NCI-H2081 treated with DMSO at 0.1 percent for 48 hours (cell line): ENCODE measurements at places on chromosomes 3 and 15.

DNA sequence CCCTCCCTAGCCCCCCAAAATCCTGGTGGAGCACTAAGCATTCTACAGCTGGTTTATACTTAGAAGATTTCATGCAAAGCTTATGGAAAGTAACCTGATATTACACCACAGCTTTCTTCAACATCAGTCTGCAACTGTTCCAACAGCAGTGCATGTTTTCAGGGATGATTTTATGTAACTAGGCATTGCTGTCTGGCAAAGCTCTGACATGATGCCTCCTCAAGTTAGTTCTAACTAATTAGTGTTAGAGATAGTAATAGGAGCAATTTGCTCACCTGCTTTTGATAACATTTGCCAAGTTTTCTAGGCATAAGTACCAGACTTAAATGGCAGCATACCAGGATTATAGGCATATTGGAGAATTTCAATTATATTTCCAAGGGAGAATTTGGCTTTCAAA lies 330.3 kb upstream of the SGO1 start:
- DNase-seq, result no peak

GRCh38 chr3:196274585-196274984 lies 12.9 kb downstream of the PCYT1A start:
- DNase-seq, result no peak

- no peak for DNase-seq
These were observed 38.8 kb upstream of the MLF1 start for GRCh38 chr3:158532099-158532734.

DNA sequence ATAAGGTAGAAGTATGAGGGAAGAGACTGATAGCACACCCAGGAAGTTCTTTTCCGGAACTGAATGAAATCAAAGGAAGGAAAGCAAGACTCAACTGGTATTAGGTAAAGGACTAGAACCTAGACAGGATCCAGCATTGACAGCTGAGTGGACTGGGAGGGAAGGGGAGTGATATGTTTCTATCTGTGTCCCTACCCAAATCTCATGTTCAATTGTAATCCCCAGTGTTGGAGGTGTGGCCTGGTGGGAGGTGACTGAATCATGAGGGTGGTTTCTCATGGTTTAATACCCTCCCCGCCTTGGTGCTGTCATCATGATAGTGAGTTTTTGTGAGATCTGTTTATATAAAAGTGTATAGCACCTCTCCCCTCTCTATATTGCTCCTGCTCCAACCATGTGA lies 415.9 kb upstream of the KCNMB2 start:
- DNase-seq, result no peak

GRCh38 chr15:69031013-69032001 lies 16.8 kb downstream of the NOX5 start:
- DNase-seq, result no peak

- no peak for DNase-seq
These were observed 83.9 kb downstream of the CD47 start for GRCh38 chr3:108006881-108007331.

DNA sequence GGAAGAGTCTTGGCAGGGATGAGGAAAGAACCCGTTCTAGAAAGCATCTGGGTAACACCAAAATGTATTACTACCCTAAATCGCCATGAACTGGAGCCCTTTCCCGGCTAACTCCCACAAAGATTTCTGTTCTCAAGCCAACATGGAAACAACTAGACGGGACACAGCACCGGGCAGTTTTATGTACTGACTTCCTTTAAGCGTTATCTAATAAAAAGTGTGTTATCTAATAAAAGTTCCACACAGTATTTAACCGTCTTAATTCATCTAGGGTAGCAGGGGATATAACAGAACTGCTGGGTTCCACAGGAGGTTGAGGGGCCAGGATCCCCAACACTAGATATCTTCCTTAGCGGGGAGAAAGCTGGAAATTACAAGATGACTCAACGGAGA lies 347 bp upstream of the C3orf62 start:
- no peak for DNase-seq

DNA sequence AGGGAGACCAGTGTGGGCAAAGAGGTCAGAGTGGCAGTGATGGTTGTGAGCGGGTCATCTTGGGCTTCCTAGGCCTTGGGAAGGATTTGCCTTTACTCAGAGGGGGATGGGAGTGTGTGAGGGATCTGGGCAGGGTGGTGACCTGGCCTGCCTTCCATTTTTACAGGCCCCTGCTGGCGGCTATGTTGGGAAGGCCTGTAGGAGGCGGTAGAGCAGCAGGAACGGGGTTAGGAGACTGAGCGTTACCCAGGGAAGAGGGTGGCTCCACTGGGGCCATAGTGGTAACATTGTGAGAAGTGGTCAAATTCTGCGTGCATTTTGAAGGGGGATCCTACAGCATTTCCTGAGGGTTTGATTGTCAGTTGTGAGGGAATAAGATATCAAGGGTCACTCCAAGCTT lies 307.3 kb upstream of the CTDSPL start:
- no peak for DNase-seq

- DNase-seq, result no peak
These were observed 4.1 kb downstream of the ISLR2 start for GRCh38 chr15:74134387-74135027.

- DNase-seq, result no peak
These were observed 20.3 kb upstream of the NRROS start for GRCh38 chr3:196619223-196619622.

DNA sequence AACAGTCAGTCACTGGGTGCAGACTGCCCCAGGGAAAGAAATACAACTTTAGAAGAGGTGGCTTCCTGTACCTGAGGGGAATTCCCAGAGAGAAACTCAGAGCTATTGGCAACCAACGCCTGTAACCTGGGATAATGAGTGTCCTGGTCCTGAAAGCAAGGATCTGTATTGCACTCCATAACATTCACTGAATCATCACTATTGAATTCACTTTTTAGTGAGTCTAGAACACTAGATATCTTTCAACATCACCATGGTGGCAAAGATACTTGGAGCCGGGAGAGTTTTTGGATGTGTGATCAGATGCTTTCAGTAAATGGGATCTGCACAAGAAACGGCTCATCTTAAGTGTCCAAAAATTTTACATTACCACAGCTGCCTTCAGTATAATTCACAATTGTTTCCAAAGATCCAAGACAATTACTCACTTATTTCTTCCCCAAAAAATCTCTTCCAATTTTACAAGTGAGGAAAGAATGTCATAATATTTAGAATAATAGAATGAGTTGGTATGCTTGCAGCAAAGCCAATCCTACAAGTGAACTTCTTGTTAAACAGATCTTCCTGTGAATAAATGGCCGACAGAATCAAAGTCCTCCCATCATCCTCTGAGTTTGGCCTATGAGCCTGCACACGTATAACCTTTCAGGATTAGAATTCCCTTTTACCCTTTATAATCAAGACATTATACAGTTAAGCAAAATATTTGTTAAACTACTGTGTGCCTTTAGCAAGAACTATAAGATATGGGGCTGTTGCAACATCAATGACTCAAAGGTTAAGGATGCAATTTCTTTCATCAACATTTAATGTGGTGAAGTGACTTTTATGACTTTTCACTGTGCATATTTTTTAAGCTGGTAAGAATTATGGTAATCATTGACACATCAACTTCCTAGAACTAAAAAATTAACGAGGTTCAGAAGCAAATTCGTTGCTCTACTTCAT lies 243.3 kb upstream of the COL8A1 start:
- no peak for DNase-seq

DNA sequence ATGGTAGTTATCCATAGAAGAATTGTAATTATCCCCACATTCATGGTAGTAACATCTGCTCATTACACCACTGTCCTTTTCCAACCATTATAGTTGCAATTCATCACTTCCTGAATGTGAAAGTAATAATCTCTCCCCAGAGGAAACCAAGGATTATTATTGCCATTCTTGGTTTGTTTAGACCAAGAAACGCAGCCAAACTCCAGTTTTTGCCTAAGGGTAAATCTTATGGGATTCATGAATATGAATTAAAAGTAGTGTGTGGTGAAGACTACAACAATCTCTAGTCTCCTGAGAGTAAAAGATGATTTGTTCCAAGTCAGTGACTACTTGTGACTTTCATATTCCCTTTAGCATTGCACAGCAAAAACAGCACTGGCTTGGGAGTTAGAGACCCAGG lies 45.7 kb upstream of the ABI3BP start:
- DNase-seq, result no peak

- DNase-seq, result no peak
These were observed 1096.9 kb upstream of the ALCAM start for GRCh38 chr3:104269771-104270170.

- DNase-seq, result no peak
These were observed 125.1 kb downstream of the SMAD6 start for GRCh38 chr15:66827039-66827697.

- DNase-seq, result no peak
These were observed 772 bp downstream of the TSPAN3 start for GRCh38 chr15:77070180-77070494.

DNA sequence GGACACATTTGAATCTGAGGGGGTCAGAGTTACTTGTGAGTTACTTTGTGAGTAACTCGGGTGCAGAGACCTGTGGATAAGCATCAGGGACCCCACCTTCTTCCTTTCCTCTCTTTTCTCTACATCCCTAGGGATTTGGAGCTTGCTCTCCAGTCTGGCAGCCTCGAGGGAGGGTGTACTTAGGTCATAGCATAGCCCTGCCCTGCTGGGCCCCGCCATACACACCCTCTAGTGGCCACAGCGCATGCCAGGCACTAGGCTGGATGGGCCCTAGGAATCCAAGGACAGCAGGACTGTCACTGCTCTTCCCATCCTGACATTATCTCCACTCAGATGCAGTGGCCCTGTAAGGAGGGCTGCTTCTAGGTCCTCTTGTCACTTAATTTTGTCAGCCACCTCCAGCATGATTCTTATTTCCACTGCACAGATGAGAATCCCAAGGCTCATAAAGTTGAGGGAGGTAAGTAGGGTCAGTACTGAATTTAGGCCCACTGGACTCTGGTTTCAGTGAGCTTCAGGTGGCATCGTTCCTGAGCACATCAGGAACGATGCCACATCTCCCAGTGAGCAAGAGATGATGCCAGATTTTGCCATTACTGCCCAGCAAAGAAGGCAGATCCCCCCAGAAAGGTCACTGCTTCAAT lies 3.6 kb upstream of the SMAD6 start:
- no peak for DNase-seq

DNA sequence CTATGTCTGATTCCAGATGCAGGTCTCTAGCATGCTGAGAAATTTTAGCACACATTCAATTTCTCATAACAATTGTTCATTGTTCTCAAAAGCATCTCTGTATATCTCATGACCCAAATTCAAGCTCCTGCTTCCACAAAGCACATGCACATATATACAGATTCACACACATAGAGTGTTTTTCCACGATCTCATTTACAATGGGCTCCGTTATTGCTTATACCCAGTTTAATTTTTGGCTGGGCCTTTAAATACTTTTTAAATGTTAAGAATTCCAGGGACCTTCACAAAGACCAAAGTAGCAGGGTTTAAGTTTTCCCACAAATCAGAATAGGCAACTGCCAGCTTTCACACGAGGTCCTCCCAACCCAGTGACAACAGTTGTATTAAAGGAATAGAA lies 333.5 kb upstream of the SEMA6D start:
- DNase-seq, result no peak

GRCh38 chr3:158213461-158213860 lies 103.6 kb downstream of the RSRC1 start:
- DNase-seq, result no peak
